ENCODE measurements at places on chromosomes 3 and 15.

- no peak for DNase-seq
Observed at GRCh38 chr15:37220949-37221670, 120.8 kb upstream of the MEIS2 start.

DNA sequence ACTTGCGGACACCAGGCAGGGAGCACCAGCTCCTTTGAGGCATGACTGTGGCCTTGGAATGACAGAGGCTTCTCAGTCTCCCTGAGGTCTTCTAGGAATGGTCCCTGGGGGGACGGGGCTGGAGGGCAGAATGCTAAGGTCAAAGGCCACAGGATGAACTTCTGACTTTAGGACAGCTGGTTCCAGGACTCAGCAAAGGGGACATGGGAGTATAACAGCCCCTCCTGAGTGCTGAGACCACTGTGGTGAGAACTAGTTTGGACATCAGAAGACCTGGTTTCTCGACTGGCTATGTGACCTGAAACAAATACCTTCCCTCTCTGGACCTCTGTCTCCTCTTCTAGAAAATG, 17.8 kb downstream of the ITGA11 start:
- DNase-seq, result no peak

DNA sequence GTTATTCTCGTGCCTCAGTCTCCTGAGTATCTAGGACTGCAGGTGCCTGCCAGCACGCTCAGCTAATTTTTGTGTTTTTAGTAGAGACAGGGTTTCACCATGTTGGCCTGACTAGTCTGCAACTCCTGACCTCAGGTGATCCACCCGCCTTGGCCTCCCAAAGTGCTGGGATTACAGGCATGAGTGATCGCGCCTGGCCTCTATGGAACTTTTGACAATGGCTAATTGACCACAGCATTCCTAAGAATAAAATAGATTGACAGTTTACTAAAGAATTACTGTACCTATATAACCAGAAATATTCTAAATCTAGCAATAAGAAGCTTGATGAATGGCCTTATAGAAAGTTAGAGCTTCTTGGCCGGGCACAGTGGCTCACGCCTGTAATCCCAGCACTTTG, 51.0 kb upstream of the TRIM42 start:
- no peak for DNase-seq

GRCh38 chr3:64828276-64828675, 140.5 kb upstream of the ADAMTS9 start:
- no peak for DNase-seq

DNA sequence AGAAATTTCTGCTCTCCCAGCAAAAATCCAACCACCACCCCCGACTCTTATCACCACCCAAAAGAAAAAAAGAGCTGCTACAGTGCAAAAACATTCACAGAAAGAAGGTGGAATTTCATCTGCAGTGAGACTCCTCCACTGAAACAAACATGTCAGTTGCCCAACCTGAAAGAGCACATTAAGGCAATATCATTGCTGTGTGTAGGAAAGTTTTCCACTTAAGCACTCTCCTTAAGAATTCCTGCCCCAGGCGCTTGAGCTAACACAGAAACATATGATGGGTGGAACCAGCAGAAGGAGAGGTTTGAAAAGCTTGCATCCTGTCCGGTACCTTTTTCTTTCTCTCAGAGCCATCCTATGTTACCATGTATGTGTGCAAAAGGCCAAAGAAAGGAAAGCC, 200.8 kb upstream of the GADL1 start:
- DNase-seq, result no peak

GRCh38 chr3:23620638-23621015, 185.1 kb upstream of the UBE2E1 start:
- no peak for DNase-seq

DNA sequence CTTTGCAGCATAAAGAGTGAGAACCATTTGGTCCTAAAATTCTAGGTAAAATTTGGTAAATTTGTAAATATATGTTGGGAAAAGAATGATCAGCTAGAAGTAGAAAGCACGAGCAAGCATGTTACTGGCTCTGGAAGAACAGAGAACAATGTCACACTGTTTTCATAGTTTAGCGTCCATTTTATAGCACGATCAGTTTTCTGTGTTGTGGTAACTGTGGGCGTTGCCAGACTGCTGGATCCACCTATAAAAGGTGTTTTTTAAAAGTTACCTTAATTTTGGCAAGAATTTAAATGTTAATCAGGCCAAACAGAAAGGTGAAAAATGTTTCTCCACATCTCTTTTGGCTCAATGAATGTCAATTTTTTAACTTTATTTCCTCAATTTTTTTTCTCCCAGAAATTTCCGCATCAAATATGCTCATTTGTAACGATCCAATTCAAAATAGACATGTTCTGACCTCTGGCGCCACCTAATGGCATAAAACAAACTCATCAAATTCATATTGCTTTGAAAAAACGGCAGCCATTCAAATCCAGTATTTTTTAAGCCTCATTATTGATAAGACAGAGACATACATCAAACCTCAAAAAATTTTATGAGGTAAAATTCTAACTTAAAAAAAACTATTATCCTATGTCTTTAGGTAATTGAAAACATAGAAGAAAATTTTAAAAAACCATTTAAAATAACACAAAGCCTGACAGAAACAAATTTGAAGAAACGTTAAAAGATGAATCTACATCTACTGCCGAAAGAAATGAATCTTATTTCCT, 5.5 kb upstream of the GP5 start:
- peak; percentile 35 for DNase-seq

DNA sequence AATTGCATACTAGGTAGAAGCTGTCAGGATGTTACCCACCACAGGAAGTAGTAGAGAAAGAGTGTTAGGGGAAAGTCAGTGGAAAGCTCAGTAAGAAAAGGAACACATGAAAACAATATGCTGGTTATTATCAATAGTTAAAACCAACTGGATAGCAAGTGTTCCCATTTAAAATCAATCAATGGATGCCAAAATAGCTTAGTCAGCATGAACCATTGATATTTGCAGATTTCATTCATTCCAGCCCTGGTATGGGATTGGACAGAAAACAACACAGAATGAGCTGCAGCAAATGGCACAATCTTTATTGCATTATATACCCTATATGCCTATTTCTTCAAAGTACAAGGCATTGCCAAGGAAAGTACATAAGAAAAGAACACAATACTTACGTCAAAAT, 293.7 kb downstream of the EPHA6 start:
- DNase-seq, result no peak

Measured in endothelial cell (in vitro differentiated cells).